ENCODE measurements at places on chromosomes 12 and 14.

GRCh38 chr14:48580692-48581091, 905.3 kb upstream of the MDGA2 start:
- DNase-seq: no peak

- no peak for DNase-seq
Measured at GRCh38 chr14:56324454-56324853, 206.2 kb downstream of the PELI2 start.

GRCh38 chr14:29821242-29821641, 106.4 kb downstream of the PRKD1 start:
- no peak for DNase-seq

DNA sequence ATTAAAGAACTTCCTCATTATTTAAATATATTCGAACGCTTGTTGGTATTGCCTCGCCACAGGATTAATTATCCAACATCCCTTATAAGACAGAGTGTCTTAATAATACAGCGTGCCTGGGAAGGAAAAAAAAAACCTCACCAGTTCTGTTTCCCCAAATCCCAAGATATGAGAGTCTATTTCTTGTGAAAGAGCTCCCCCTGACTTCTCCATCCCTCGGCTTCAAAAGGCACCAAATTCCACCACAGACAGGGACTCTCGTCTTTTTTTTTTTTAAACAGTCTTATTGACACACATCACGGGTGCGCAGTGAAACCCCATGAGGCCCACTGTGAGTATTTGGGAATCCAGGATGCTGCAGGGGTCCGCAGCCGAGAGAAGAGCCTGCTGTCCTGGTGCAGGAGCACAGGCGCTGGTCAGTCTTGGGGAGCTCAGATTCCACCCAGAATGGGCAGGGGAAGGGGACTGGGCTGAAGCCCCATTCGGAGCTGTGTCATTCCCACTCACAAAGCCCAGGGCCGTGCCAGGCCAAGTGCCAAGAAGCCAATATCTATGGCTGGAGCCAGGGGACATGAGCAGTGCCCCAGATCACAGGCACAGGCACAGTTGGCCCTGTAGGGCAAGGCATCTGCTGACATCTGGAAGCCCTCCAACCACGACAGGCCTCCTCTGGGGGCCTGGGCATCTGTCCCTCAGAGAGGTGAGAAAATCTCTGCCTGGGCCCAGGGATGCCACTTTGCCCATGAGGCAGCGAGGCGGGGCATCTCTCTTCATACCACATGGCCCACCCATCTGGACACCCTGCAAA, 71.9 kb downstream of the BCL11B start:
- DNase-seq: no peak

GRCh38 chr12:25071366-25071765, 122.5 kb upstream of the BCAT1 start:
- no peak for DNase-seq

- DNase-seq: no peak
Measured at GRCh38 chr12:97159377-97159776, 252.3 kb downstream of the NEDD1 start.

DNA sequence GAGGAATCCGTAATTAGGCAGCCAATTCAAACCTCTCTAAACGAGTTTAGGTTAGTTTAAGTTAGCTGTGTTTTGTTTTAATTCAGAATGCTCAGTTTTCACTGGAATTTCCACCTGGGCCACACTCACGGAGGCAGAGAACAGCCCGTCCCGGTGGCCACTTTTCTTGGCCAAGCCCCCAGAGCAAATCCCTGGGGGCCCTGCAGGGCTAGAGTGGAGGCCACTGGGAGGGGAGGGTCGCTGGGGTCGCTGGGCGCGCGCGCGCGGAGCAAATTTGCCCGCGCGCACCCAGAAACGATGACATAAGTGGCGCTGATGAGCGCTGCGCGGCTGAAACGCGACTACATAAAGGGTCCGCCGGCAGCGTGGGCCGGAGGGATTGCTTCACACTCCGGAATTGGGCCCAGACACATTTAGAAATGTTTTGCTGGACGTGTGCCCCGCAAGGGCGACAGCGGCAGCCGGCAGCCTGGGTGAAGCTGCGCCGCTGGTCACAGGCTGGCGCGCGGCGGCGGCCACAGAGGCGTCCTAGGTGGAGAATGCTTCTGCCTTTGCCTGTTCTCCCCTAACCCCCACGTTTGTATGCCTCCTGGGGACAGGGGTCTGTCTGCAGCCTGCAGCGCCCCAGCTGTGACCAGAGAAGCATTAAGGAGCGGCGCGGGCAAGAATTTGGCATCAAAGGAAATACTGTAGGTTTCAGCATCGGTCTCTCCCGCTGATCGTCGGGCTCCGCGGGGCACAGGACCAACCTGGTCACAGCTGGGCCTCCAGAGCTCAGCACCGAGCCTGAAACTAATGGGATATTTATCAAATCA, 37.9 kb upstream of the TBX5 start:
- DNase-seq: no peak

- no peak for DNase-seq
Measured at GRCh38 chr12:130514149-130514551, 176.5 kb downstream of the PIWIL1 start.

GRCh38 chr14:102012336-102012735, 48.0 kb downstream of the DYNC1H1 start:
- DNase-seq: no peak

GRCh38 chr14:73069585-73069984, 11.3 kb downstream of the RBM25 start:
- no peak for DNase-seq

GRCh38 chr12:65826353-65827171, 2.3 kb downstream of the HMGA2 start:
- no peak for DNase-seq

DNA sequence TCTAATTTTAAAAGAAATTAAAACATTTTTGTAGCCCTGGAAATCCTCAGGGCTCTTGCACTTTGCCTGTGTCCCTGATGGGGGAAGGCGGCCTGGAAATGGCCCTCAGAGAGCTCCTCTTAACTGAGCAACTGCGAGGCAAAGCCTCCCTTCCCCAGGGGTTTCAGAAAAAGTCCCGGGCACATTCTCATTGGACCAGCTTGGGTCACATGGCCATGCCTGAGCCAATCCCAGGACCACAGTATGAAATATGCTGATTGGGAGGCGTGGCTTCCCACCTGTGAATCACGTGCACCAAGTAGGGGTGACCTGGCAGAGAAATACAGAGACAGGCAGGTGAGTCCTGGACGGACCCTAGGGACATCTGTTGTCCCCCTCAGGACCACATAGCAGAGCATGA, 90.4 kb upstream of the SFSWAP start:
- no peak for DNase-seq

- DNase-seq: no peak
Measured at GRCh38 chr12:42277396-42278127, 39.5 kb upstream of the YAF2 start.

DNA sequence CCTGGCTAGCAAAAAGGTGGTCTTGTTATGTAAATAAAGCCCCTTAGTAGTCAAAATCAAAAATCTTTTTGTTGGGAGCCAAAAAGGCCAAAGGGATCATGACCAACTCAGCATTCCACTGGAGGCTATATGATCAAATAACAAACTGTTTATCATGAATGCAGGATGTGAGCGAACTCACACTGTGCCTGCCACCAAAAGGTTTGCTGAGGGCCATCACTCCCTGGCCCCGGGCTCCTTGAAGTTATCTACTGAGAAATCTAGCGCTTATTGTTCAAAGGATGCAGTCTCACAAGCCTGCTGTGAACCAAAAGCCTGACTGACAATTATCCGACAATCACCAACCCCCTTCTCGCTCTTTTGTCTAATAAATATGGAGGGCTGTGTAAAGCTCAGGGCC, 107.2 kb upstream of the DDHD1 start:
- DNase-seq: no peak

- no peak for DNase-seq
Measured at GRCh38 chr12:116502141-116502725, 56.9 kb upstream of the MAP1LC3B2 start.

DNA sequence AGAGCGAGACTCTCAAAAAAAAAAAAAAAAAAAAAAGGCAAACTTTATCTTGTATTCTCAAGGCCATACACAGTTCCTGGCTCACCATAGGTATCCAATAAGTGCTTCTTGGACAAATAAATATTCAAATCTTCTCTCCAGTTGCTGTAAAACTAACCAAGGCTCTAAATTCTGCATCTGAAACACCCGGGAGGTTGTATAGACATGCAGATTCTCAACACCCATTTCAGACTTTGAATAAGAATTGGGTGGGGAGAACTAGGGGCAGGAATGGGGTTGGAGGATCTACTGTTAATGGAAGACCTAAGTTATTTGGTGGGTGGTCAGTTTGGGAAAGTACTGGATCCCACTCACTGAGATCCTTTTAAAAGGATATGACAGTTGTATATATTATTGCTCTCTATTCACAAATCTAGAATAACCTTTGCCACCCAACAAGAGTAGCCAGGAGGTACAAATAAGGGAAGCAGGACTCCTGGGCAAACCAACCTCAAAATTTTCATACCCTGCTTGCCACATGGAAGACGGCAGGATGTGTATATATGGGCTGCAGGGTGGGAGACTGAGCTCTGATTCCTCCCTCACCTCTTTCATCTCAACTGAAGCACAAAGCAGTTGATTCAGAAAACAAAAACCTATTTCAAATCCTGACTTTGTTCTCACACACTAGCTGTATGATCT, 879 bp downstream of the GDF3 start:
- DNase-seq: no peak

GRCh38 chr12:75742961-75743360, 231.6 kb upstream of the KRR1 start:
- no peak for DNase-seq

- no peak for DNase-seq
Measured at GRCh38 chr12:88597365-88597764, 17.1 kb upstream of the KITLG start.

DNA sequence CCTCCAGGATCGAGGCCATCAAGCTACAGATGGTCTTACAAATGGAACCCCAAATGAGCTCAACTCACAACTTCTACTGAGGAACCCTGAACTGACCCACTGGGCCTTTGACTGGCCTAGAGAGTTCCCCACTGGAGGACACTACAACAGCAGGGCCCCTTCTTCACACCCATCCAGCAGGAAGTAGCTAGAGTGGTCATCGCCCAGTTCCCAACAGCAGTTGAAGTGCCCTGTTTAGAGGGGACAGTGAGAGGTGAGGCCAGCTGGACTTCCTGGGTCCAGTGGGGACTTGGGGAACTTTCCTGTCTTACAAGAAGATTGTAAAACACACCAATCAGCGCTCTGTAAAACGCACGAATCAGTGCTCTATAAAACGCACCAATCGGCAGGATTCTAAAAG, 247.9 kb upstream of the BTG1 start:
- DNase-seq: no peak

GRCh38 chr12:5525783-5526367, 94.0 kb downstream of the NTF3 start:
- no peak for DNase-seq

DNA sequence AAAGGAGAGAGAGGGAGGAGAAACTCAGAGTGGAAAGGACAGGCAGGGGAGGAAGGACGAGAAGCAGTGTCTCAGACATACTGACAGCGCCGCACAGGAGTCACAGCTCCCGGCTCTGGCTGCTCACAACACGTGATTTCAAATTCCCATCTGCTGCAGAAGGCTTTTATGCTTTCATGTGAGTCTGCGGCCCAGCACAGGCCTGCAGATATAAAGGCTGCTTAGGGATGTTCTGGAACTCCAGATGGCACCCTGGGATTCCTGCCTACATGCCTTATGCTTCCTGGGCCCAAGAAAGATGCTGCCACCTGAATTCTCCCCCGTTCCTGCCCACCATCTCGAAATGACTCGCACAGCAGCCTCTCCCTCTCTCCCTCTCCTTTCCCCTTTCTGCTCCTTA, 89.6 kb downstream of the NUAK1 start:
- no peak for DNase-seq

DNA sequence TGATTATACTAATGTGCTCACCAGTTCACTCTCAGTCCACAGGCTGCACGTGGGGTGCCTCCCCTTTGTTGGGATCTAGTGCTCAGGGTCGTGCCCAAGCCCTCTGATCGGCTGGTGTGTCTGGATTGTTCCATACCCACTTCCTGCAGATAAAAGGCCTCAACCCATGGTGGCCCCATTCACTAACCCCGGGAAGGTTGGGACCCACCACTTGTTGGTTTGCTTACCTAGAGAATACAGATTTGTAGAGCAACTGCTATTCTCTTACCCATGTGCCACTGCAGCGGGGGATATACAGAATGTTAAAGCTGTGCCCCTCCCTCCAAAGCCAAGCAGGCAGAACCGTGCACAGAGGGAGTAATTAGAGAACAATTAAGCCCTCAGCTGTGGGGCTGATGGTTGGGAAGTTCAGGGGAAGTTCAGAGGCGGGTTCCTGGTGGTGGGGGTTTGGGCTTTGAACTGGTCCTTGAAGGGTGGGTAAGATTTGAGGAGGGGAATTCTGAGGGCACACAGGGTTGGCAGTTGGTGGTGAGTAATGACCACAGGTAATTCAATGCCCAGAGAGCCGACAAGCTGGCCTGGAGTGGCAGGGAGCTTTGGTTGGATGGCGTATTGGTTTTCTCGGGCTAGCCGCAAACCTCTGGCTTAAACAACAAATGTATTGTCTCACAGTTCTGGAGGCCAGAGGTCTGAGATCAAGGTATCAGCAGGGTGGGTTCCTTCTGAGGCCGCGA, 68.8 kb downstream of the ADCK1 start:
- no peak for DNase-seq

DNA sequence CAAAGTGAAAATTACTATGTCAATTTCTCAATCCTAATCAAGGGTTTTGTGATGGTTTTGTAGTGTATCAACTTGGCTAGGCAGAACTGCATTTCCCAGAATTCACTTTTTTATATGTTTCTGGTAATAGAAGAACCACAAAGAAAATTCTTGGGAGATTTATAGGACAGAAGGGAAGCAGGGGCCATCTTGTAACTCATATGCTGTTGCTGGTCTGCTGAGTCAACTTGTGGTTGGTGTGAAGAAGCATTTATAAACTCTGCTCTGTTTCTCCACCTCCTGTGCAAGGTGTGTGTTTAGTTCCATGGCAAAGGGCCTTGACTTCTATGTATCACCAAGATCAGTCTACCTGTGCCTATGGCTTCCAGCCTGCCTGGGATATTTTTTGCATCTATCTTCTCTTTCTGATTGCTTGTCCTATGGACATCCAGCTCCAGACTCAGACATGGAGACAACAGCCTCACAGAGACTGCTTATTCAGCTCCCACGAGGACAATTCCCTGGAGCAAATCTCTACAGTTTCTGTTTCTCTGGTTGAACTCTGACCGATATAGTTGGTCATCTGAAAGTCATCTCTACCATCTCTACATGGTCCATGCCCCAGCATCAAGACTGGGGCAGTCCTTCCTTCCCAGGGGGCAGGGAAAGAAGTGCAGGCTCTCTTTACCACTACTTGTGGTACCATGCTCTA, 364.3 kb upstream of the DDHD1 start:
- DNase-seq: no peak

DNA sequence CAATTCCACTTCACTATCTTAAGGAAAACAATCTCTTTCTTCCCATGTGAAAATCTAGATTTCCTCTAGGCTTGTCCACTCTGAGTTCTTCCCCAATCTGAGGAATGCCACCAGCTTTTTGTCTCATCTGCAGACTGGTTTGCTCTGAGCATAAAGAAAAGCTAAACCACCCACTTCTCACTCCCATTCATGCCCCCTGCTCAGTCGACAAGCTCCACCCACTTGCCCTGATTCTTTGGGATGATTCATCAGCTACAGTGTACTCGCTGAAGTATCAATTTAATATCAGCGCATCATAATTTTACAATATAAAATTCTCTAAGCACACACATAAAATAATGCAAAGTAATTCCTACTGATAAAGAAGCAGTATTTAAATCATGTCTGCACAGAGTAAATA, 209.1 kb downstream of the GRIN2B start:
- DNase-seq: no peak

Data from stimulated activated CD8-positive, alpha-beta memory T cell treated with anti-CD3 and anti-CD28 coated beads, Interleukin-7, amount 100 ng/mL, for 1 hour (primary cell).